ENCODE measurements at places on chromosomes 12 and 14.
A peak's percentile ranks its signal among the peaks of the same experiment; 100 is the strongest.

DNA sequence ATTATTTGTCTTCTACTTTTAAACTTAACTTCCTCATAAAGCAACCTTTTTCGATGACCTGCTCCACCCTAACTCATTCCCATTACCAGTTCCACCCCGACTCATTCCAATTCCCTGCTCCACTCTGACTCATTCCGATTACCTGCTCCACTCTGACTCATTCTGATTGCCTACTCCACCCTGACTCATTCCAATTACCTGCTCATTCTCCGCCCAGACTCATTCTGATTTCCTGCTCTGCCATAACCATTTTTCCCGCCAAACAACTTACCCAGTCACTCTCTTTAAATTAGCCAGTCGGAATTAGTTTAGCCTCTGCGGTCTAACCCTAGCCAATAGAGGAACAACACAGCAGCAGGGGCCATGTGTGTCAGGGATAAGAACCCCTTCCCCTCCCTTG lies 249.1 kb downstream of the DPY19L2 start:
- H3K4me1 ChIP-seq, result no peaks in the 10 kb centered on the region
- H3K4me3 ChIP-seq, result no peak overlapping the region
- no peak for DNase-seq
- H3K36me3 ChIP-seq, result no peaks in the 10 kb centered on the region

GRCh38 chr12:7439579-7440505 lies 4.1 kb downstream of the CD163L1 start:
- H3K27me3 ChIP-seq, result peaks cover 14% of the 10 kb centered on the region
- no peaks in the 10 kb centered on the region for H3K36me3 ChIP-seq
- DNase-seq, result no peak
- no peaks in the 10 kb centered on the region for H3K4me1 ChIP-seq
- peak overlapping the region; percentile 35 for H3K4me3 ChIP-seq

DNA sequence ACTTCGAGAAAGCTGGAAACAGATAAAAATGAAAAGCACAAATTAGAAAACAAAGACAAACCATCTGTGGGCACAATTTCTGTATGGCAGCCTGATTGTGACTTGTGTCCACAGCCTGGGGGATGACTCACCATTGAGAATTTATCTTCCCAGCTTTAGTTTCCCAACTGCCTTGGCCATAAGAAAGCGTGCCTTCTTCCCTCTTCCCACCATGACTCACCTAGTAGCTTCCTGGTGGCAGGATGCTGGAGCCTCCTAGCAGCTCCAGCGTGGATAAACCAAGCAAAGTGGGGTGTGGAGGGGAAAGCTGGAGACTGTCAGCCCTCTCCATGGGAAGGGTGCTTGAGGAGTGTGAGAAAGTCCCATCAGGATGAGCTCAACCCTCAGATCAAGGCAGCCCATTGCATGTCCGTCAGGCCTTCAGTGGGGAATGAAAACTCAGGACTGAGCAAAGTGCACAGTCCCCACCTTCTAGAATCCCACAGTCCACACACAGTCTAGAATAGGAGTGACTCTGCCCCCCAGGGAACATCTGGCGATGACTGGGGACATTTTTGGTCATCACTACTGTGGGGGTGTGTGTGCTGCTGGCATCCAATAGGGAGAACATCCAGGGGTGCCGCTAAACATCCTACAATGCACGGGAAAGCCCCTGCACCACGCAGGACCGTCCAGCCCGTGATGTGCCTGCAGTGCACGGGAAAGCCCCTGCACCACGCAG lies 22.4 kb upstream of the SERPINA6 start:
- no peaks in the 10 kb centered on the region for H3K36me3 ChIP-seq
- H3K4me1 ChIP-seq, result peaks cover 10% of the 10 kb centered on the region
- no peak overlapping the region for H3K27ac ChIP-seq
- H3K27me3 ChIP-seq, result no peaks in the 10 kb centered on the region
- H3K4me3 ChIP-seq, result no peak overlapping the region

- no peak for DNase-seq
- no peak overlapping the region for H3K27ac ChIP-seq
- no peak overlapping the region for H3K4me3 ChIP-seq
- H3K36me3 ChIP-seq, result no peaks in the 10 kb centered on the region
- H3K27me3 ChIP-seq, result no peaks in the 10 kb centered on the region
These were observed 403.0 kb downstream of the SYT1 start for GRCh38 chr12:79267580-79267979.

GRCh38 chr12:41724216-41724615 lies 420.5 kb downstream of the GXYLT1 start:
- DNase-seq, result no peak
- H3K4me3 ChIP-seq, result no peak overlapping the region
- H3K27ac ChIP-seq, result no peak overlapping the region
- H3K36me3 ChIP-seq, result no peaks in the 10 kb centered on the region

- H3K4me3 ChIP-seq, result no peak overlapping the region
- no peak overlapping the region for H3K27ac ChIP-seq
- no peaks in the 10 kb centered on the region for H3K4me1 ChIP-seq
- H3K27me3 ChIP-seq, result no peaks in the 10 kb centered on the region
- no peaks in the 10 kb centered on the region for H3K36me3 ChIP-seq
These were observed 279.7 kb upstream of the ATP2B1 start for GRCh38 chr12:89988188-89988915.

DNA sequence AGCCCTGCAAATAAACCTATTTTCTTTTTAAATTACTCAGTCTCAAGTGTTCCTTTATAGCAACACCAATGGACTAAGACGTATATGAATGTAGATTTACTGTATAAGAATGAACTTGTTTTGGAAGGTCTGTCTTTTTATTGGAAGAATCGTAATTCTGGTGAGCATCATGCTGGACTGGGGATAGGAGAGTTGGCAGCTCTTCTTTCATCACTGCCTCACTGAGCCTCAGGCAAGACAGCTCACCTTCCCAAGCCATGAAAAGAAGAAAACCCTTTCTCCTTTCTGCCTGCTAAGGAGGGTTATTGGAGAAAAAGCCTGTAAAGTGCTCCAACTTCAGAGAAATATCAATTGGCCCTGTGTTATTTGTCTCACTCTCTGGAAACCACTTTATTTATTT lies 9.1 kb upstream of the RNF34 start:
- H3K4me3 ChIP-seq, result no peak overlapping the region
- no peaks in the 10 kb centered on the region for H3K4me1 ChIP-seq
- no peak for DNase-seq

GRCh38 chr12:108578264-108578663 lies 15.9 kb downstream of the ISCU start:
- H3K36me3 ChIP-seq, result no peaks in the 10 kb centered on the region
- H3K27ac ChIP-seq, result no peak overlapping the region
- no peaks in the 10 kb centered on the region for H3K4me1 ChIP-seq
- DNase-seq, result no peak
- H3K4me3 ChIP-seq, result no peak overlapping the region
